Natural killer cell (primary cell): ENCODE measurements at places on chromosomes 16 and 17. TPM values are rescaled to one million over a fixed set of nuclear protein-coding genes. Genes with fewer than 3 reads are reported as not detected.

- H3K36me3 ChIP-seq, result no peaks in the 10 kb centered on the region
- DNase-seq, result no peak
- H3K4me1 ChIP-seq, result peaks cover 29% of the 10 kb centered on the region
- H3K4me3 ChIP-seq, result no peak overlapping the region
- no peaks in the 10 kb centered on the region for H3K27me3 ChIP-seq
Observed at GRCh38 chr16:81571592-81572385, 127.2 kb downstream of the CMIP start.

NACA2 gene
- total RNA-seq, result not detected

GRCh38 chr16:75222271-75222783, 3.5 kb downstream of the CTRB1 start:
- no peak for DNase-seq
- no peak overlapping the region for H3K27ac ChIP-seq
- no peaks in the 10 kb centered on the region for H3K36me3 ChIP-seq
- no peak overlapping the region for H3K4me3 ChIP-seq

DNA sequence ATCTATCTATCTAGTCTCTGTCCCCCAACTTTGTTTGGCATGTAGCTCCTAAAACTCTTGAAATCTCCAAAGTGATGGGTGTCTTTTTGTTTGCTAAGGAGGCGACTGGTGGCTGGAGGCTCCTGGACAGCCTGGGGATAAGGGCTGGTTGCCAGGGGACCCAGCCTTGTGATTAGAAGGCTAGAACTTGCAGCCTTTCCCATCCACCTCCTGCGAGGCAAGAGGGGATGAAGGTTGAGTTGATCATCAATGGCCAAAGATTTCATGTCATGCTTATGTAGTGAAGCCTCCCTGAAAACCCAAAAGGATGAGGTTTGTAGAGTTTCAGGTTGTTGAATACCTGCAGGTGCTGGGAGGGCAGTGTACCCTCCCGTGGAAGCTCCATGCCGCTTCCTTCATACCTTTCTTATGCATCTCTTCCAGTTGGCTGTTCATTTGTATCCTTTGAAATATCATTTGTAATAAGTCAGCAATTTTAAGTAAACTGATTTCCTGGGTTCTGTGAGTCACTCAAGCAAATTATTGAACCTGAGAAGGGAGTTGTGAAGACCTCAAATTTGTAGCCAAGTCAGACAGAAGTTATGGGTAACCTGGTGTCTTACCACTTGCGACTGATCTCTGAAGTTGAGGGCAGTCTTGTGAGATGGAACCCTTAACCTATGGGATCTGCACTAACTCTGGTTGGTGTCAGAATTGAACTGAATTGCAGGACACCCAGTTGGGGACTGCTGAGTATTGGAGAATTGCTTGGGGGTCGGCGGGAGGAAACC, 202.4 kb downstream of the SEC14L1 start:
- peak; percentile 20 for DNase-seq
- no peak overlapping the region for H3K4me3 ChIP-seq
- H3K36me3 ChIP-seq, result no peaks in the 10 kb centered on the region

GLOD4 gene
- 63.5 TPM for total RNA-seq

FGF11 gene
- 1.2 TPM for total RNA-seq

DNA sequence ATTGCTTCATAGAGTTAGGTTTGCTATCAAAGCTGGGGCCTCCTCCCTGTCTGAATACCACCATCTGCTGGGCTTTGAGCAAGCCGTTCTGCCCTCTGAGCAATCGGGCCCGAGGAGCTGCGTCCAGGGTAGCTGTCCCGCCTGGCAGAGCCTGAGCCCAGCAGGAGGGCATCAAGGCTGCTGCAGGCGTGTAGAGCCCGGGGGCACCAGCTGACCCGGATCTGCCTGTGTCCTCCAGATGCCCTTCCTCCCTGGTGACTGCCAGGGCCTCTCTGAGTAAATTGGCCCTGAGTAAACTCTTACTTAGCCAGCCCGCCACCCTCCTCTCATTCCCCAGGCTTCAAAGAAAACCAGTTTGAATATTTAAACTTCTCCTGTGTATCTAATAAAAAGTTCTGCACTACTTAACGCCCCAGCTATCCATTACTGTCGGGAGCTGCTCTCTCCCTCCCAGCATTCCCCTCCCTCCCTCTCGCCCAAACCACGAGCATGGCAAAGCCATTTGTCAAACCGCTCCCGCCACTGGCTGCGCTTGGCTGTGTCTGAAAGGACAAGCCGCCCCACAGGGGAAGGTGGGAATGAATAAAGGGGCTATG, 16.4 kb downstream of the CDK5RAP3 start:
- peaks cover 33% of the 10 kb centered on the region for H3K4me1 ChIP-seq
- no peak overlapping the region for H3K27ac ChIP-seq
- peaks cover 18% of the 10 kb centered on the region for H3K36me3 ChIP-seq
- no peak for DNase-seq

GRCh38 chr16:29813644-29814562, 1.9 kb downstream of the PRRT2 start:
- H3K4me1 ChIP-seq, result peaks cover 64% of the 10 kb centered on the region
- H3K27ac ChIP-seq, result no peak overlapping the region
- H3K27me3 ChIP-seq, result no peaks in the 10 kb centered on the region
- H3K36me3 ChIP-seq, result peaks cover 21% of the 10 kb centered on the region
- no peak for DNase-seq

DNA sequence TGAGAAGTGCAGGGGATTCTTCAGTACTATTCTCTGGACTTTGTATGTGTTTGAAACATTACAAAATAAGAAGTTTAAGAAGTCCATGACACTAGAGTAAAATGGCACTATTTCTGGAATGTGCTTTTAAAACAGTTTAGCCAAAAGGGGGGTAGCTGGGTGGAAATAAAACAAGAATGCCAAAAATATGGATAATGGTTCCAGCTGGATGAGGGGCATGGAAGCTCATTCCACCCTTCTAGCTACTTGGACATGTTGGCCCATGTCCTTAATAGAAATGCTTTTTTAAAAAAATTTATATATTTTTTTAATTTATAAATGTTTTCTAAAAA, 13.1 kb downstream of the ZC3H7A start:
- no peak overlapping the region for H3K4me3 ChIP-seq
- no peak for DNase-seq
- H3K4me1 ChIP-seq, result peaks cover 30% of the 10 kb centered on the region
- H3K27ac ChIP-seq, result peak overlapping the region; percentile 99
- no peaks in the 10 kb centered on the region for H3K27me3 ChIP-seq

STAC2 gene
- total RNA-seq, result not detected

RAMP2 gene
- not detected for total RNA-seq

SMTNL2 gene
- not detected for total RNA-seq

DNA sequence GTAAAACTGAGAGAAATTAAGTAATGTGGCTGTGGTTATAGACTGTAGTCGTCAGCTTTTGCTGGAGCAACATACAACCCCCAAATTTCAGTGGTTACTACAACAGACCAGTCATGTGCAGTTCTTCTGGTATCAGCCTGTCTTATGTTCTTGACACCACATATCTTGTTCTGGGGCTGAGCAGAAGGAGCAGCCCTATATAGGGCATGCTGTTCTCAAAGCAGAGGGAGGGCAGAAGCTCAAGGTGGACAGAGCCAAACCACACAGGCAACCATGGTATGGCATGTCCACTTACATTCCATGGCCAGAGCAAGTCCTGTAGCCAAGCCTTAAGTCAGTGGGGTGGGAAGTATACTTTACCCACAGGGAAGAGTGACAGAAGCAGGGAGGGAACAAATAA, 7.7 kb downstream of the PRKAR1A start:
- peaks cover 64% of the 10 kb centered on the region for H3K36me3 ChIP-seq
- no peak overlapping the region for H3K4me3 ChIP-seq
- no peaks in the 10 kb centered on the region for H3K4me1 ChIP-seq
- DNase-seq, result no peak
- H3K27ac ChIP-seq, result no peak overlapping the region
- no peaks in the 10 kb centered on the region for H3K27me3 ChIP-seq

SPNS3 gene
- 2.1 TPM for total RNA-seq

CACNG1 gene
- total RNA-seq, result not detected

C1QTNF8 gene
- total RNA-seq, result not detected

DNA sequence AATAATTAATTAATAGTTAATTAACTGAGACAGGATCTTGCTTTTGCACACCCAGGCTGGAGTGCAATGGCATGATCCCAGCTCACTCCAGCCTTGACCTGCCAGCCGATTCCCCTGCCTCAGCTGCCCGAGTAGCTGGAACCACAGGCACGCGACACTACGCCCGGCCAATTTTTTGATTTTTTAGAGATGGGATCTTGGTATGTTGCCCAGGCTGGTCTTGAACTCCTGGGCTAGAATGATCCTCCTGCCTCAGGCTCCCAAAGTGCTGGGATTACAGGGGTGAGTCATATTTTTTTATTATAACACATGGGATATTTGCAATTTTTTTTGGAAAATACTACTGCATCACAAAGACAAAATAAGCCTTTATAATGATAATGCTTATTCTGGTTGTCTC, 30.4 kb upstream of the BCAR1 start:
- H3K27ac ChIP-seq, result no peak overlapping the region
- H3K4me3 ChIP-seq, result no peak overlapping the region
- no peaks in the 10 kb centered on the region for H3K36me3 ChIP-seq
- DNase-seq, result no peak
- peaks cover 44% of the 10 kb centered on the region for H3K27me3 ChIP-seq

NOD2 gene
- 2.9 TPM for total RNA-seq

- H3K27ac ChIP-seq, result no peak overlapping the region
- no peak overlapping the region for H3K4me3 ChIP-seq
- H3K4me1 ChIP-seq, result peaks cover 12% of the 10 kb centered on the region
- no peak for DNase-seq
- H3K27me3 ChIP-seq, result peaks cover 4% of the 10 kb centered on the region
- no peaks in the 10 kb centered on the region for H3K36me3 ChIP-seq
Observed at GRCh38 chr16:2015117-2015946, 4.3 kb upstream of the NPW start.

GRCh38 chr17:81676906-81677305, 6.7 kb downstream of the ARL16 start:
- H3K4me3 ChIP-seq, result no peak overlapping the region
- H3K27ac ChIP-seq, result no peak overlapping the region
- no peaks in the 10 kb centered on the region for H3K27me3 ChIP-seq
- H3K4me1 ChIP-seq, result no peaks in the 10 kb centered on the region

- H3K36me3 ChIP-seq, result peaks cover 35% of the 10 kb centered on the region
- peak within 1 kb of the TSS; percentile 73 for H3K27ac ChIP-seq
- H3K4me3 ChIP-seq, result peak within 1 kb of the TSS; percentile 100
- peak; percentile 64 for DNase-seq
Observed at GRCh38 chr16:67936124-67936879, at the start of gene PSMB10. Gene PSMB10, minus strand, starts transcription at chr16:67936850. Its CDS starts 101 bp downstream, at chr16:67936749.

DNA sequence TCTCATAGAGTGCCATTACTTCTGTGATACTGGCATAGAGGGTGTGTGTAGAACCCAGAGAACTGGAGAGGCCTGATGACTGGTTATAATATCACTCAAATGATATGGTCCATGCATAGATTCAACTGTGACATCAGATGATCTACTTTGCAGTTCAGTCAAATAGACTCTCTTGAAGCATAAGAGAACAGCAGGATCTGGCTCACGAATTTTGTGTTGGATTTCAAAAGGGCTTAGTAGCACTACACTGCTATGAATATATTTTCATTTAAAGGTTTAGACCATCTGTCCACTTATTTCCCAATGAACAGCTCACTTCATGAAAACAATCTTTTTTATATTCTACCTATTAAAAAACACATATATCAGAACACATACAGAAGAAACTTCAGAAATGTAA, 119.7 kb downstream of the KIF2B start:
- H3K27ac ChIP-seq, result no peak overlapping the region
- no peak overlapping the region for H3K4me3 ChIP-seq
- H3K27me3 ChIP-seq, result no peaks in the 10 kb centered on the region
- H3K36me3 ChIP-seq, result no peaks in the 10 kb centered on the region
- DNase-seq, result no peak
- H3K4me1 ChIP-seq, result no peaks in the 10 kb centered on the region

GRCh38 chr16:9114112-9114511, 22.7 kb downstream of the HAPSTR1 start:
- H3K4me3 ChIP-seq, result no peak overlapping the region
- peaks cover 29% of the 10 kb centered on the region for H3K4me1 ChIP-seq
- H3K27ac ChIP-seq, result no peak overlapping the region
- H3K27me3 ChIP-seq, result no peaks in the 10 kb centered on the region

- no peaks in the 10 kb centered on the region for H3K27me3 ChIP-seq
- peaks cover 6% of the 10 kb centered on the region for H3K4me1 ChIP-seq
- no peak for DNase-seq
- no peak overlapping the region for H3K27ac ChIP-seq
Observed at GRCh38 chr17:3043737-3044365, 19.6 kb downstream of the OR1D5 start.

- no peak overlapping the region for H3K4me3 ChIP-seq
- no peak overlapping the region for H3K27ac ChIP-seq
- H3K27me3 ChIP-seq, result no peaks in the 10 kb centered on the region
- no peaks in the 10 kb centered on the region for H3K4me1 ChIP-seq
- H3K36me3 ChIP-seq, result no peaks in the 10 kb centered on the region
Observed at GRCh38 chr17:60960398-60961065, 282.9 kb downstream of the BCAS3 start.

DNA sequence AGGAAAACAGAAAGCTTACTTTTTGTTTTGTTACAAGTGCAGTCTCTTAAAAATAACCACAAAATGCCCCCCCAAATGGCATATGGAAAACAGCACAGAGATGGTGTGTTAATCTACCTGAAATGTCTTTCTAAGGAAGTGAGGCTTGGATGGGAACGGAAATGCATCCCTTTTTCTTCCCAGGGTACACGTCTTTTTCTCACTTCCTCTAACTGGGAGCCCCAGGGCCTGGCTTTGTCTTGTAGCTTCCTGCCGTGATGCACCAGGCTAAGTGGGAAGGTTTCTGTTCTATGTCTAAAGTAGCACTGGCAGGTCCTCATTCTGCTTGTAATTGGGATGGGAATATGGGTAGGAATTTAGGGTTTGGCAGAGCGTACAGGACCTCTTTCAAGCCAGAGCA, 52.5 kb upstream of the CACNG3 start:
- no peak for DNase-seq
- H3K36me3 ChIP-seq, result peaks cover 71% of the 10 kb centered on the region
- no peaks in the 10 kb centered on the region for H3K4me1 ChIP-seq
- H3K27ac ChIP-seq, result no peak overlapping the region
- no peaks in the 10 kb centered on the region for H3K27me3 ChIP-seq

DNA sequence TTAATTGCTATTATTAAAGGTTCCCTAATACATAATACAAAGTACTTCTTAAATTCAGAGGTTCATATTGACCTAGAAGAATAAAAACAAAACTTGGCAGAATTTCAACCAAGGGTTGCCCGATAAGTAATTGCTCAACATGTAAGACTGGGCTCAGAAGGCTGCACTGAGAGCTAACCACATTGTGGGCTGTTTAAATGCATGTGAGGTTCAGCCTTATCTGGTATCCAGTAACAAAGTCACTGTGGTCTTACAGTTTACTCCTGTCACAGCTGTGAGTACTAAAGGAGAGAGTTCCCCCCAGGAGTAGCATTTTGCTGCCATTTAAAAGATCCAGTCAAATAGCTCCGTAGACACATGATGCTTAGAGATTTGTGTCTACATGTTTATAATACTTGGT, 1.6 kb upstream of the DHRS11 start:
- no peak overlapping the region for H3K27ac ChIP-seq
- peaks cover 35% of the 10 kb centered on the region for H3K36me3 ChIP-seq
- peaks cover 17% of the 10 kb centered on the region for H3K4me1 ChIP-seq
- no peak for DNase-seq
- no peak overlapping the region for H3K4me3 ChIP-seq
